ENCODE measurements at places on chromosomes 7 and 10.

DNA sequence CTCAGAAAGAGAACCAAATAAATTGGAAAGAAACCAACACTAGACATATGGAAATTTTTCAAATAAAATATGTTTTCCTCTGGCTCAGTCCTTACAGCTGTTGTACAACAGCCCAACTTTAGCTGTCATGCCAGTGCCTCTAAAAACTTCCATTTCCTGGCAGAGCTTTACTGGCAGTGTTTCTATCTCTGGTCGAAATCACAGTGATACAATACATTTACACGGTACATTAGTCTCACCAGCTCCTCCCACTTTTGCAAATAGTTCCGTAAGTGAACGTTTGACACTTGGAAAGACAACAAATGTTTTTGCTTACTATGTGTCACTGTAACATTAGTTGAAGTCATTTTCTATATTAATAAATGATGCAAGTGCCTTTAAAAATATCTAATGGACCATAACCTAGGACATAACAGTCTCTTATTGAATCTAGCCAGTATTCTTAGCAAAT lies 29.8 kb downstream of the BCAP29 start:
- no peak for DNase-seq

- no peak for DNase-seq
These were observed 603.5 kb upstream of the NRP1 start for GRCh38 chr10:33938001-33938400.

GRCh38 chr7:28258240-28258639 lies 77.6 kb upstream of the JAZF1 start:
- no peak for DNase-seq

- no peak for DNase-seq
These were observed 120.7 kb downstream of the TRRAP start for GRCh38 chr7:98998821-98999725.

- no peak for DNase-seq
These were observed 24.2 kb downstream of the MGMT start for GRCh38 chr10:129491123-129491734.

DNA sequence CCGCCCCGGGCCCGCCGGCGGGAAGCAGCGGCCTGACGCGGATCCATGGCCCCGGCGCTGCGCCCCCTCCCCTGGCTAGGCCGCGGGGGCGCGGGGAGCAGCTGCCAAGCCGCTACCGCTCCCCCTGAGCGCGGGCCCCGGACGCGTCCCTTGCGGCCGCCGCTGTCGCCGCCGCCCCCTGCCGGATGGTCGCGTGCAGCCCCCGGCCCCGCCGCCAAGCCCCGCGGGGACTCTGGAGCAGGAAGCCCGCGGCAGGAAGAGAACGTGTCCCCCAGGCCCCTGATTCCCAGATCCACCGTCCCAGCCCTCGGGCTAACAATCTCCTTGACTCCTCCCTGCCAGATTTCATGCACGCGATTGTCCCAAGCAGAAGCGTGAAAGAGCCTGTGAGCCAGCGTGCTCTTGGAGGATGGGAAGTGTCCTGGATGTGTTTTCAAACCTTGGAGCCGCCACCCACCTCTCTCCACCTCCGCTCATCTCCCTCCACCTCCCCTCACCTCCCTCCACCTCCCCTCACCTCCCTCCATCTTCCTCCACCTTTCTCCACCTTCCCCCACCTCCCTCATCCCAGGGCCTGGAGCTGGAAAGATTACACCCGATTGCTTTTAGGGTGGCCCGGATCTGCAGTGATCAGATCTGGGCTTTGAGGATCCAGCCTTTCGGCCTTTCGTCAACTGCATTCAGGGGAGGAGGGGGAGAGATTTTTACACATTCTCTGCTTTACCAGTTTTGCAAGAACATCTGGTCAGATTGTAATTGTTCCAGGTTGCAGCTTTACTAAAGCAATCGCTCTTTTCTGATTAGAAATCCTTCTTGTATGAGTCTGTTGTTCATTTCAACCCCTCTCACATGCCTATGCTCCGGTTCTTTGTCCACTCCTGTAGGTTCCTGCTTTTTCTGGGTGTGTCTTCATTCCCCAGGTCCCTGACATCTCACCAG lies 570 bp upstream of the PRTFDC1 start:
- DNase-seq: no peak

DNA sequence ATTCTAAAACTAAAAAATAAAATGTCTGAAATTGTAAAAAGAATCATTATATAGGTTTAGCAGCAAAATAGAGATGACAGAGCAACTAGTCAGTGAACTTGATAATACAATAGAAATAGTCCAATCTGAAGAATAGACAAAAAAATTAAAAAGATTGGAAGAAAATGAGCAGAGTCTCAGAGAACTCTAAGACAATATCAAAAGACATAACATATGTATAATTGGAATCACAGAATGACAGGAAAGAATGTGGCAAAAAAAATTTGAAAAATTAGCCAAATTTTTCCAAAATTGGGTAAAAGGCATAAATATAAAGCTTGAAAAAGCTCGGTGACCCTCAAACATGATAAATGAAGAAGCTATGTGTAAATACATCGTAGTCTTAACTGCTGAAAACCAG lies 38.0 kb upstream of the CASD1 start:
- no peak for DNase-seq

DNA sequence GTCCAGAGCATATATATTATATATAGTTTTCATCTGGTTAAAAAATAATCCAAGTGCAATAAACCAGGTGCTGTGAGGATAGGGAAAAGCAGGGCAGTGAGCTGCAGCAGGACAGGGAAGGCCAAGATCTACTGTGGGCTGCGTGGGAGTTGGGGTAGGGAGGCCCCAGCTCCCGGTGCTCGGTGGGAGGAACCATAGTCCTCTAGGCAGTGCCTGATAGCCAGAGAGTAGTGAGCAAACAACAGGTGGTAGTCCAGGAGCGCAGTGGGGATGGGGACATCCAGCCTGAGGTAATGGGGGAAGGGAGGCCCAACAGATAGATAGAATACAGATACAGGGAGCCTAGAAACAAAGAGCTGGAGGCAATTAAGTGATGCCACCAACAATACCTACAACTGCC lies 4.1 kb upstream of the BMPR1A start:
- no peak for DNase-seq

- DNase-seq: peak; percentile 55
These were observed 207.9 kb upstream of the MYO3A start for GRCh38 chr10:25725917-25726716.

DNA sequence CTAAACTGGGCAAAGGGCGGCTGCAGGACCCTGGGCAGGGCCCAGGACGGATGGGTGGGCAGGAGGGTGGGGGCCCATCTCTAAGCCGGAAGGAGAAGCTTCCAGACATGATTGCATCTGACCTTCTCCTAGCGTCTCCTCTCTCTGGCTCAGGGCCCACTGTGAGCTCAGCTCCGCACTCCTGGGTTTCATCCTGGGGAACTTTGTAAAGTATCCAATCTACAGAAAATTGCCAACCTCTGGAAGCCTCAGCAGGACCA lies 8.8 kb upstream of the RET start:
- no peak for DNase-seq

- DNase-seq: no peak
These were observed 8.4 kb upstream of the CH25H start for GRCh38 chr10:89215511-89215910.

DNA sequence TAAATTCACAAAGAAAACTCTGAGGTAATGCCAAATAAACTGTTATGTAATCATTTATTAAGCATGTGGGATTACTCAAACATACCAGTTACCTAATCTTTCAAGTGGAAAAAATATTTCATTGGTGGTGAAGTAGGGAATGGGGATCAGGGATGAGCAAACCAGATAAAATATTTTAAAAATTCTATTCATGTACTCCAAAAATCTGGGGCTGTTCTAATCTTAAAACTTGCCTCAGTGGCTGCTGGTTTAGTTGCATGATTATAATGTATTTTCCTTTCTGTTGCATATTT lies 19.5 kb downstream of the LMOD2 start:
- DNase-seq: no peak

GRCh38 chr7:99837649-99838361 lies 10.0 kb downstream of the CYP3A43 start:
- no peak for DNase-seq

DNA sequence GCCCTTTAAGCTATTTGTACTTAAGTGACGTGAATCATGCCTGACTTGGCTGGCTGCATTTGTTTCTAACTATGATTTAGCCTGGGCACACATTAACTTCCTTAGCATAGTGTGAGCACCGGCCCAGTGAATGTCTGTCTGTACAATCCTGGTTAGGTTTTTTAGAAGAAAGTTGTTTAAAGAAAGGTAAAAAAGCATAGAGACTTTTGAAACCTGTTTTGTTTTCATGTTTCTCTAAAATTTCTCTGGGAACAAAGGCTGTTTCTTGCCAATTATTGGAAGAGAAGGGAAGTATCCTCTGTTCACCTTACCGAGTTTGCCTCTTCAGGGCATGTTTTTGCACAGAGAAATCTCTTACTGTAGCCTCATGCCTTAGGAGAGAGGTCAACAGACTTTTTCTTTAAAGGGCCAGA lies 42.9 kb upstream of the MET start:
- no peak for DNase-seq

GRCh38 chr10:132410779-132411532 lies 14.0 kb downstream of the PWWP2B start:
- DNase-seq: no peak

GRCh38 chr10:14952851-14953423 lies 959 bp downstream of the DCLRE1C start:
- peak; percentile 16 for DNase-seq

DNA sequence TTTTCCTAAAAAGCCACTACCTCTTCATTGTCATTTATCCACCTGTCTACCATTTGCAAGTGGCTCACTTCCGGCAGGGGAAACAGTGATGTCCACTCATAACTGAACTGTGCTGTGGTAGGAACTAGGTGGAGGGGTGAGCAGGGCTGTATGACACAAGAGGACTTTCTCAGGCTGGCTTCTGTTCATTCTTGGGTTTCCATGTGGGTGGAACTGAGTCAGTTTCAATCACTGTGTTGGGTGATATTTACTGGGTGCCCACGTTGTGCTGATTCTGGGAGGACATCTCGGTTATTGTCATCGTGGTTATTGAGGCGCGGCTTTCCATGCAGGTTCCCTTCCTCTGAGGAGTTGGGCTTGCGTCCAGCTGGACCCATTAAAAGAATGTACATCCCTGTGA lies 38.8 kb downstream of the RAMP3 start:
- no peak for DNase-seq

DNA sequence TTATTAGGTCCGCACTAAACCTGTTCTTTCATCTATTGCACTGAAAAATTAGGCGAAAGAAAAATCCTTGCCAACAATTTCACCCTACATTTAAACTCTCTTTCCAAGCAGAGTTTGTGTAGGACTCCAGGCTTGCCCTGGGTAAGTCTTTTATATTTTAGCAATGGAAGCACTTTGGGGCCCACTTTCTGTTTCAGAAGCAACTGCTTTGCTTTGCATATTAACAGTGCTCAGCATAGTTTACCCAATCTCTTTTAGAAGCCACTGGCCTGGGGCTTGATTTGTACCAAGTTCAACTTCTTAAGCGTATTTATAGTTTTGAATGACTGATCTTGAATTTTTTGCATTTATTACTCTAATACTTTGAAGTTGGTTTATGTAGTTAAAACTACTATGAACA lies 78.8 kb upstream of the MDFIC start:
- DNase-seq: no peak

GRCh38 chr10:114532226-114532625 lies 125.8 kb downstream of the ABLIM1 start:
- DNase-seq: no peak

DNA sequence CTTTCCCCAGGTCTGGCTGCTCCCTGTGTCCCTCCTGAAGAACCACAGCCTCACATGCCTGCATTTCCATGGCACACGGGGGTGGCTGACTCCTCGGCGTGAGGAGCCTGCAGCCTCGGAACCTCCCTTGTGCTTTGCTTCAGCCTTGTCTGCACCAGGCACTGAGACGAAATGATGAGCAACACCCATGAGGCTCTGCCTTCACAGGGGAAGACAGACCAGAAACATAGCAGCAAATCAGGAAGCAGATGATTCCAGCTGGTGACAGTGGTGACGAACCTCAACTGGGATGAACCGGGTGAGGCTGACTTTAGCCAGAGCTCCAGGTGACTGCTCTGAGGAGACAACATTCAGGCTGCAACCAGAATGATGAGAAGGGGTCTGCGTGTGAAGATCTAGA lies 84.5 kb upstream of the SMNDC1 start:
- no peak for DNase-seq

- no peak for DNase-seq
These were observed 140.5 kb downstream of the FGFR2 start for GRCh38 chr10:121457729-121458128.

DNA sequence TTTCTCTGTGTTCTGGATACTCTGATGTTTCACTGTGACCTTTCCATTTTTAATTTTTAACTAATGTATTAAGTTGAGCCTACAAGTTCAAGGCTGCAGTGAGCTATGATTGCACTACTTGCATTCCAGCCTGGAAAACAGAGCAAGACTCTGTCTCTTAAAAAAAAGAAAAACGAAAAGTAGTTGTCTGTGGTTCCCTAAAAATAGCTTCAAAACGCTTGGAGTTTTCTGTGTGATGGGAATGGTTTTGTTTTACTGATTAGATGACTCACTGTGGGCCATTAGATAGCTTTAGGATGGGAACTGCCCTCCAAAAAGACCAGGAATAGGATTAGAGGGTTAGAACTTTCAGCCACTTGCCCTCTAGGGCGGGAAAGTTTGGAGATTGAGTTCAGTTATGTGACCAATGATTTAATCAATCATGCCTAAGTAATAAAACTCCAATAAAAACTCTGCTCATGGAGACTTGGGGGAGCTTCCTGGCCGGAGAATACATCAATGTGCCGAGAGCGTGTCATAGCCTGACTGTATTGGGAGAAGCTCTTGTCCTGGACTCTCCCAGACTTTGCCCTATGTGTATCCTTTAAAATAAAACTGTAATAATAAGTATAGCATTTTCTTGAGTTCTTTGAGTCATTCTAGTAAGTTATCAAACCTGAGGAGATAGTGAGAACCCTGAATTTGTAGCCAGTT lies 147.1 kb downstream of the LYZL1 start:
- DNase-seq: peak; percentile 58

DNA sequence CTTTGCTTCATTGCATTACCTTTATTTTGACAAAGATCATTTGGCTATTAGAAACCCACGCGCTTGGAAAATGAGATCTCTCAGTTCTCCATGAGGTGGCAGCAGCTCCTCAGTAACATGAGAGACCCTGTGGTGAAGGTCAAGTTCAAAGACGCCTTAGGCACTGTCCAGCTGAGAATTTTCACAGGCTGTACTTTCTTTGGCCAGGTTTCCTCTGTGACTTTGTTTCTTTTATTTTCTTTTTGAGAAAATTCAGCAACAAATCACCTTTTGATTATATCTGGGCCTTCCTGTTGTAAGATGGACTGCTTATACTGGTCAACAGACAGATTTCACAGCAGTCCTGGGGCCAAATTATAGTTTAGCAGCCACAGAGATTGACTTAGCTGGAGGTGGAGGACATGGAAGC lies 54.5 kb downstream of the RAB18 start:
- peak; percentile 73 for DNase-seq

DNA sequence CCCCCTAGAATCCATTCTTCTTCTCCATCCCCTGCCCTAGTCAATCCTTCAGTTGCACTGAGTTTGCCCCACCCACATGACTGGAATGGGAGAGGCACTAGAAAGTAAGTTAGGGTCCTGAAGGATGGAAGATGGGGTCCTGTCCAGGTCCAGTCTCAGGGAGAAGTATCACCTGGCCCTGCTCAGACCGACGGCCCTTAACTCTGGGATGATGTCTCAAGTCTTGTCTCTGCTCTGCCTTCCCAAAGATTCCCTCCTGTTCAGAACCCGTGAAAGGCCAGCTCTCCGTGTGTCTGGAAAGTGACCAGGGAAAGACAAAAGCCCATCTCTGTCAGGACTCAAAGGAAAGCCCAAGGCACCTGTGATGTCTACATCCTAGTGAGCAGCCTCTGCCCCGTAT lies 88.8 kb downstream of the OAT start:
- no peak for DNase-seq

- peak; percentile 97 for DNase-seq
These were observed 50.2 kb downstream of the TFAM start for GRCh38 chr10:58435297-58435985.

- DNase-seq: peak; percentile 79
These were observed 140.8 kb downstream of the DGKB start for GRCh38 chr7:14761510-14762296.
